MCF 10A (cell line): ENCODE measurements at places on chromosomes 7 and 10. TPM values are rescaled to one million over a fixed set of nuclear protein-coding genes. Genes with fewer than 3 reads are reported as not detected.

DNA sequence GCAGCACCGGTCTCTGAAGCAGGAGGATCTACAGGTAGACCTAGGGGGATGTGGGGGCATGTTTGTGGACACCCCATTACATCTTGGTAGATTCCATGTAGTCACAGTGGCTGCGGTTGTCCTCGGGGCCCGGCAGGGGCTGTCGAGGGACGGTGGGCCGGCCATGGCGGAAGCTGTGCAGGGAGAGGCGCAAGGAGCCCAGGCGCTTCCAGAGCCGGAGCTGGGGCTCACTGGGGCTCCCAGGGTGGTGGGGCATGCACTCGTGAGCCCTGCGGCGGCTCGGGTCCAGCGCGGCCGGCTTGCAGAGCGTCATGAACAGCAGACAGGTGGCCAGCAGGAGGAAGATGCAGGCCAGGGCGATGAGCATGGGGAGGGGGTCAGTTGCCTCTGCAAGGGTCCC is 3.7 kb downstream of the C10orf105 start:
- H3K27ac ChIP-seq = no peak overlapping the region
- no peaks in the 10 kb centered on the region for H3K27me3 ChIP-seq
- no peak overlapping the region for H3K4me3 ChIP-seq
- DNase-seq = no peak

- H3K27me3 ChIP-seq = no peaks in the 10 kb centered on the region
- H3K4me3 ChIP-seq = no peak overlapping the region
- DNase-seq = no peak
- peaks cover 7% of the 10 kb centered on the region for H3K36me3 ChIP-seq
- H3K4me1 ChIP-seq = no peaks in the 10 kb centered on the region
Observed at GRCh38 chr10:130338636-130339024, 202.4 kb downstream of the GLRX3 start.

DNA sequence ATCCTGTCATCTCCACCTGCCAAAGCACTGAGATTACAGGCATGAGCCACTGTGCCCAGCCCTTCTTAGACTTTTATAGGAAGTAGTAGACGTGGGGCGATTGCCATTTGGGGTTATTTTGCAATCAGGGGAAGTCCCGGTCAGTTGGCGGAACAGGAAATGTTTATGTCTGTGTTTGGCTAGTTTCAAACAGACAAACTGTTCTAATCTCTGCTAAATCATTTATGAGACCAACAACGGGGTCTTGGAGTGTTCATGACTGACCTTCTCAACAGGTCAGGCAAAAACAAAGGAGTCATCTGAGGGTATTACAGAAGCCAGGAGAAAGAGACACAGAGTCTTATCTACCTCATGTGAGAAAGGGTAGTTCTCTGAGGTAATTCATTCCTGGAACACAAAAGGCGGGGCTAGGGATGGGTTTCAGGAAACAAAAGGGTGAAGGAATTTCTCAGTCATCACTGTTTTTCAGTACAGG is 6.6 kb upstream of the TPK1 start:
- DNase-seq = peak; percentile 78
- no peaks in the 10 kb centered on the region for H3K36me3 ChIP-seq
- peak overlapping the region; percentile 98 for H3K27ac ChIP-seq

Gene FBXL13
- 0.35 and 0.74 TPM in 2 replicates for total RNA-seq

Gene FGFR2
- 2.7 and 3.0 TPM in 2 replicates for total RNA-seq

Gene VSTM4
- not detected in 2 replicates for total RNA-seq

Gene TAF3
- 9.3 and 9.9 TPM in 2 replicates for total RNA-seq

Gene WNT2
- not detected in 2 replicates for total RNA-seq

GRCh38 chr10:96666741-96667140 is 53.6 kb downstream of the PIK3AP1 start:
- H3K27ac ChIP-seq = no peak overlapping the region
- no peak for DNase-seq
- H3K27me3 ChIP-seq = no peaks in the 10 kb centered on the region

Gene PON2
- 120 and 140 TPM in 2 replicates for total RNA-seq

Gene TCAF2
- 0.49 and 0.70 TPM in 2 replicates for total RNA-seq
